Left forelimb (tissue), 1 donor: ENCODE measurements at places on chromosomes 3 and 15.

DNA sequence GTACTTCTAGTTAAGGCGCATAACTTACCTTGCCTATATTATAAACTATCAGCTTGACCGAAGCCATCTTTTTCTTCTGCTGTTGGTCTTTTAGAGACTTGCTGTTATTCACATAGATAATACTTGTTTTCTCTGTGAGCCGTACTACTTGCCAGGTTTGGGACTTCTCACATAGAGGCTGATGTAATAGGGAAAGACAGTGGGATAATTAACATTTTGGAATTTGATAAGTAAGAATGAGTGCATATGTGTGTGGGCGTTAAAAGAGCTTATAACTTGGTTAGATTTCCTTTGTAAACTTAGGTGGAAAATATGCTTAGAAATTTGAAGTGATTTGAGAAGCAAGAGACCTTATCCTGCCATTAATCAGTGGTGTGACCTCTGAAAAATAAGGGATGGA lies 47.8 kb downstream of the FNDC3B start:
- DNase-seq = no peak

DNA sequence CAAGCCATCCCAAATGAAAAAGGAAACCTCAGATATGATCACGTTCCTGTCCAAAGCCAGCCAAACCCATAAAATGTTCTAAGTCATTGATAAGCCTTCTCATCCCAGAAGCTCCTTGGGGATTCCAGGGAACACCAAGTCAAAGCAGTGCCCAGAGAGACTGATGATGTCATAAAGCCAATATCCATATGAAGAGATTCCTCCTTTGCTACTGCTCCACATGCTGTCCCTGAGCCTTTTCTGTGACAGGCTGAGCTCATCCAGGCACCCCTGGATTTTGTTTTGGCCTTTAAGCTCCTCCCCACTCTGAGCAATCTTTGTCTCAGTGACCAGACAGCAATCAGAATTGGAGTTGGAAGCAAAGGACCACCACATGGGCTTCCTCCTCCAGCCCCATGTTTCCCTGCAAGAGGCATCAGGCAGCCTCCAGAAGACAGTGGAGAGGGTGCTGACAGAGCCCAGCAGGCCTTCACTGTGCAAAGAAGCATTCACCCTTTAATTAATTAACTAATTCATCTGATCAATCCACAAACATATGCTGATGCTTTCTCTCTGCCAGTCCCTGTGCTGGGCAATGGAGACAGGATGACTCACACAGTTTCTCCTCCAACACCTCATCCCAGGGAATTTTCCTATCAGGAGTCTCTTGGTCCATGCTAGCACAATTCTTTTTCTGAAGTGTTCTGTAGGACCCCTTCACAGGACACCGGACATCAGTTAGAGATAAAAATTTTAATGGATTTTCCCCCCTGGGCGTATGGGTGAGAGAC lies 25.0 kb downstream of the MEX3B start:
- no peak for DNase-seq

DNA sequence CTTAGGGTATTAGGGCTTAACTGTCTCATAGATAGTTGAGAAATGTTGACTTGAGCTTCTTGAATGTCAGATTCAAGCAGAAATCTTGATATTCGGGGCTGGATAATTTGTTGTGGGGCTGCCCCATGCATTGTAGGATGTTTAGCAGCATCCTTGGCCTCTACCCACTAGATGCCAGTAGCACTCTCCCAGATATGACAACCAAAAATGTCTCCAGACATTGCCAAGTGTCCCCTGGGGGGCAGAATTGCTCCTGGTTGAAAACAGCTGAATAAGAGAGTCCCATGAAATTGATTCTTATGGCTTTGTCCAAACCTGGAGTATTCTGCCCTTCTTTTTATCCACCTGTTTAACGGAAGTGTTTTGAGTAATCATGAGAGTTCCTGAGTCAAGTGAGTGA lies 15.9 kb upstream of the LCMT2 start:
- DNase-seq = no peak

DNA sequence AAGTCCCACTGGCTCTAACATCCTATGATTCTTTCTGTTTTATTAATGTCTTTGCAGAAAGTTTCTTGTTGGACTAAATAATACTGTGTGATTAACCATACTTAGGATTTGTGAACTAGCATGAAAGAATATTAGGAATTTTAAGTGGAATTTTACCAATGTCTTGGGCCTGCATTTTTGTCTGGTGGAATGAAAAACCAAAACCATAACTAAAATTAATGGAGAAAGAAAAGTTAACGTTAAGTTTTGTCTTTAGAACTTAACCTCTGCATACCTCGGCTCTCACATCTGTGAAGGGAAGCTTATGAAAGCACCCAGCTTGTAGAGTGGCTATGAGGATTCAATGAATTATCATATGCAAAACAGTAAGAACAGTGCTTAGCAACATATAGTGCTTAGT lies 6.5 kb downstream of the FBN1 start:
- DNase-seq = no peak

GRCh38 chr3:133124511-133124910 lies 86.3 kb downstream of the TMEM108 start:
- no peak for DNase-seq

DNA sequence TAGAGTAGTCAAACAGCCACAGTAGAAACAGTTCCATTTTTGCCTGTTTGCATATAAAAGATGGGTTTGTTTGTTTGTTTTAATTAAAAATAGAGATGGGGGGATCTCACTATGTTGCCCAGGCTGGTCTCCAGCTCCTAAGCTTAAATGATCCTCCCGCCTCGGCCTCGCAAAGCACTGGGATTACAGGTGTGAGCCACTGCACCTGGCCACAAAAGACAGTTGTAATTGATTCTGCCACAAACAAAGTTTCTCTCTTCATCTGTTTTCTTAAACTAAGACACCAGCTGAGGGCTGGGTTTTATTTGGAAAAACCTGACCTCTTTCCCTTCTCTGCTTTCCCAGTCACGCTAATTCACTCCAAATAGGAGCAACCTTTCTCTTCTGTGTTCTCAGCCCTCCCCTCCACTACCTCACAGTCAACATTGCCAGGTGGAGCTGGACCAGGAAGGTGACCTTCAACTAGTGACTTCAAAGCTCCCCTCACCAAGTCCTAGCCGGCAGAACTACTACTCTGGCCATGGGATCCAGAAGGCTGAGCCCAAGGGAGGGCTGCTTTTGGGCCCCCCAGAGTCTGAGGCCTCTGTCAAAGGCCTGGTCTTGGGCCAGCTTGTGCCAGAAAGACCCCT lies 1.5 kb upstream of the IDH2 start:
- DNase-seq = no peak

DNA sequence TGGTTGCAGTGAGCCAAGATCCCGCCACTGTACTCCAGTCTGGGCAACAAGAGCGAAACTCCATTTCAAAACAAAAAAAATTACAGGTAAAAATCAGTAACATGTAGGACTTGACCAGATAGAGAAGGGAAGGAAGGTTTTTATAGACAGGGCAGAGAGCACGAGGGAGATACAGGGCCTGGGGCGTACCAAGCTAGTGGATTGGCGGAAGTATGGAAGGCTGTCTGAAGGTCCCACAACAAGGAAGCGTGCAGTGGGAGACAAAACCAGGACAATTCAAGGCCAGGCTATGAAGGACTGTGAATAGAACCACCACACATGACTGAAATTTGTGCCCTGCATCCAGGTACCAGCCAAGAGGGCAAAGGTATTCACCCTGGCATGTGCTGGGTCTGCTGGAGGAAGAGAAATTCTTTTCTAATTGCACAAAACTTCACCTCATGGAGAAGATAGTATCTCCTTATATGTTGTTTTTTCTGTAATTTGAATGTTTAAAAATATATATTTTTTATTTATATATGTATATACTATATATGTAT lies 33.0 kb upstream of the BCL2A1 start:
- no peak for DNase-seq

GRCh38 chr3:131730581-131730980 lies 227.8 kb upstream of the MRPL3 start:
- DNase-seq = no peak

DNA sequence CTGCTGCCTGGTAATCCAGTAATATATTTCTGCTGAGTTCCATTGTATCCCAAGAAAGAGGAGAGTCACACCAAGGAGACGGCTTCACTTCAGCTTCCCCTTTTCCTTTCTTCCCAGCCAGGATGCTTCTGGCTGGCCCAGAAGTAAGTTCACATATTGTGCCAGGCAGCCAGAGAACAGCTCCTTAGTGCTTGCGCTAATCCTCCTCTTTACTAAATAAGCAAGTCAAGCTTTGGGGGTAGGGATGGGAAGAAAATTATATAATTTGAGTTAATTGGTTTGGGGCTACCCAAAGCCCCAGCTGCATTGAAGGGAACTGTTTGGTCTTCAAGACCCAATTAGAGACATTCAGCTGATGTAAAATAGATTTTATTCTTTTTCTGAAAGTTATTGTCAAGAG lies 218.8 kb upstream of the HES1 start:
- no peak for DNase-seq

DNA sequence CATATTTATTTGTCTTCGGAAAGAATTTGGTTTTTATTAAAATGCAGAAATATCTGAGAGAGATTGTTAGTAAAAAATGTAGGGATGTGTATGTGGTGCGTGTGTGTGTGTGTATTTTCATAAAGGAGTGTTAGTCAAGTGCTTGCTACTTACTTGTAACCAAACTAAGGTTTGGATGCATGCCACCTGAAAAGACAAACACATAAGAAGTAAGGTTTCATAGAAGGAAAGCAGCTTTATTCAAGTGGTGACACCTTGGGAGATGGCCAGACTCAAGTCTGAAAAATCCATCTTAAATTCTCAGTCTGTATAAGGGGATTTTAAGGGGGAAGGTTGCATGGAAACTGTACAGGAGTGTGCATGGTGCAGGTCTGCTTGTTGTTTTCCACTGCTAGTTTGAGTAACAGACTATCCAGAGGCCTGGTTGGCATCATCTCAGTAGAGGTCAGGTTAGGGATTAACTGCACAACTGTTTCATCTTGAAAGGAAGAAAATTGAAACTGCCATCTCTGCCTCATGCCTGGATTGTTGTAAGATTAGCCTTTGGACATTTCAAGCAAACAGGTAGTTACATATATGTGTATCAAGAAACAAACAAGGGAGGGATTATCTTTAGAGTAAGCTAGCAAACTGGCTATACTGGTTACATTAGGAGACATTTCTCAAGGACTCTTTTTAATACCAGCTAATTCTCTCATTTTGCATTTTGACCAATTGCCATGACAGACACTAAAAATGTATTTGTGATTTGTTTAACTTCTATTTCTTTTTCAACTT lies 196.7 kb downstream of the EPHA6 start:
- DNase-seq = no peak

GRCh38 chr15:76209942-76210341 lies 101.3 kb downstream of the ETFA start:
- no peak for DNase-seq

- no peak for DNase-seq
Measured at GRCh38 chr3:39125841-39126500, 18.5 kb downstream of the TTC21A start.

- DNase-seq = no peak
Measured at GRCh38 chr15:63420333-63420747, 38.7 kb upstream of the CA12 start.

DNA sequence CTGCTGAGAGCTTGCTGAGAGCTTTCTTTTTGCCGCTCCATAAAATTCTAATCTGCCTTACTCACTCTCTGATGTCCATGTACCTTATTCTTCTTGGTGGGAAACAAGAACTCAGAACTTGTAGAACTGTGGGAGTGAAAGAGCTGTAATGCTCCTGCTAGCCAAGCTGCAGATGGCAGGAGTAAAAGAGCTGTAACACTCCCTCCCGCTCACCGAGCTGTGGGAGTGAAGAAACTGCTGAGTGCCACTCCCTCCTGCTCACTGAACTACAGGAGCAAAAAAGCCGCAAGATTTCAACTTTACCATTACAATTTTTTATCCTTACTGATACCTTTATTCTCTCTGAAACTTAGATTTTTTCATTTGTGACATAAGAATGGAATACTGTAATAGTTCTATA lies 199.1 kb downstream of the SI start:
- DNase-seq = no peak

DNA sequence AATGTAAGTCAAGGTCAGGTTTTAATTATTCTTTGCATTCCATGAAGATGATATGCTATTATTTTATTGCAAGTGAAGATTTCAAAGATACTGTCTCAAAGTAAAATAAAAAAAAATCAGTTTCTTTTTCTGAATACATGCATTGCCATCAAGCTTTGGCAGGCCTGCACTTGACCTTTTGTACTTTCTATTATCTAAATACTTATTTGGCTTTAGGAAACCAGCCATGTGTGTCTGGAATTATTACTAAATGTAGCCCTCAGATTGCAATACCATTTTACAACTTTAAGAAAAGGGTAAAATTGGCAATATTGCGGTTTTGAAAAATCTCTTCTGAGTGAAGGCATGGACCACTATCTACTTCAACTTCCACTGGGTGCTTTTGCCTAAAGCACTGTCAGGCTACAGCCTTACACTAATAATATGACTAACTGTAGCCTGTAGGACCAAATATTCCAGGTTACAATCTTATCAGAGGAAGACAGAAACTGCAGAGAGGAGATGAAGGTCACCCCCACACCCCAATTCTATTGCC lies 349.4 kb upstream of the DCBLD2 start:
- no peak for DNase-seq

GRCh38 chr3:134874737-134875413 lies 79.8 kb downstream of the EPHB1 start:
- DNase-seq = no peak

- DNase-seq = no peak
Measured at GRCh38 chr3:4358273-4358672, 55.1 kb downstream of the SETMAR start.

DNA sequence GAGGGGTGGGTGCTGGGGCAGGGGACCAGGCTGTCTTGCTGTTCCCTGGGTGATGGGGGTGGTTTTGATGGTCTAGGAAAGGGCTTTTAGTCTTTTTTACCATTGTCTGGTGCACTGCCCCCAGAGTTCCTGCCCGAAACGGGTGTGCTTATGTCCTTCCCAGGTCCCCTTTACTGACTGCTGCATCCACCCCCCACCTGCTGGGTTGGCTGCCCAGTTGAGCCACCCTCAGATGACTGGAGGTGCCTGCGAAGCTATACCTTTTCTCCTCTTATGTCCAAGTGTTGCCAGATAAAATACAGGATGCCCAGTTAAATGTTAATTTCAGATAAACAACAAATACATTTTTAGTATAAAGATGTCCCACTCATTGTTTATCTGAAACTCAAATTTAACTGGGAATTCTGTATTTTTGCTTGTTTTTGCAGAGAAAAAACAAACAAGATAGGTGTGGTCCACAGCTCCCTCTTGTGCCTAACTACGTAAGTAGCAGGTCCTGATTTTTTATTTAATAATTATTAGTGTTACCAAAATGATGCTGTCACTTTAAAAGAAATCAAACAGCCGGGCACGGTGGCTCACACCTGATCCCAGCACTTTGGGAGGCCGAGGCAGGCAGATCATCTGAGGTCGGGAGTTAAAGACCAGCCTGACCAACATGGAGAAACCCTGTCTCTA lies 6.1 kb upstream of the RPP14 start:
- DNase-seq = no peak

- DNase-seq = no peak
Measured at GRCh38 chr15:84736375-84736774, 12.0 kb upstream of the ZNF592 start.
